ENCODE measurements at places on chromosomes 12 and 14.

- no peak for DNase-seq
These were observed 75.8 kb upstream of the RIN3 start for GRCh38 chr14:92437729-92438285.

GRCh38 chr12:93908846-93909567 lies 231.8 kb downstream of the CRADD start:
- no peak for DNase-seq

- no peak for DNase-seq
These were observed 83.1 kb upstream of the PAWR start for GRCh38 chr12:79773896-79774295.

- no peak for DNase-seq
These were observed 563.9 kb upstream of the LMO3 start for GRCh38 chr12:17169726-17170471.

GRCh38 chr12:58299371-58299770 lies 358.0 kb downstream of the ATP23 start:
- no peak for DNase-seq

DNA sequence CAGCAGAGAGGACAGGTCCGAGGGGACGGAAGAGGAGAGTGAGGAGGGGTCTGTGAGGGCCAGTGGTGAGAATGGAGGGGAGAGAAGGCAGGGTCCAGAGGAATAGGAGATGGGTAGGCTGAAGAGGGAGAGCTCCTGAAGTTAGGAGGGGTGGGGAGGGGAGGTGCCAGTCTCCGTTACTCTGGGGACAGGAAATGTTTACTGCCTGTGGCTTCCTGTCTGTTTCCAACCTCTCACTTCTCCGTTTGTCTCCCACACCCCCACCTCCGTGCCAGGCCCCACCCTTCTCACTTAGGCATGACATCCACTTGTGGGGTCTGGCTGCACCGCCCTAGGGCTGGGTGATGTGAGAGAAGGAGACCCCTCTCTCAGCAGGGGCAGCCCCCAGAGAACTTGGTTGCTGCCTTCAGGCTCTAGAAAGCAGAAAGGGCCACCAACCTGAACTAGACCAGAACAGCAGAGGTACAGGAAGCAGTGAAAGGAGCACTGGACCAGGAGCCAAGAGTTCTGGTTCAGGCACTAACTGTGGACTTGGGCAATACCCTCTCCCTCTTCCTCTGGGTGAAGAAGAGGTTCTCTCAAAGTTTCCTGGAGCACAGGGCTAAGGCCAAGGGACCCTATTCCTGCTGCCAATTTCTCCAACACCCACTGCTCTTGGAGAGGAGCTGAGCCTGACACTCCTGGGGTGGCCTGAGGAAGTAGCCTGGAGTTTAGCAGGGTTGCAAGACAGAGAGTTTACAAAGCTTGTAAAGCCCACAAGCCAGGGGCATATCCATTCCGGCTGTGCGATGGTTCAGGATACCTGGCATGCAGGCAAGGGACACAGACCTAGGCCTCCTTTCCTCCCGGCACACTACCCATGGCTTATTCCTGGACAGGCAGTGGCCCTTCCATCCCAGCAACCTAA lies 5.5 kb downstream of the ITGA5 start:
- DNase-seq, result peak; percentile 86

DNA sequence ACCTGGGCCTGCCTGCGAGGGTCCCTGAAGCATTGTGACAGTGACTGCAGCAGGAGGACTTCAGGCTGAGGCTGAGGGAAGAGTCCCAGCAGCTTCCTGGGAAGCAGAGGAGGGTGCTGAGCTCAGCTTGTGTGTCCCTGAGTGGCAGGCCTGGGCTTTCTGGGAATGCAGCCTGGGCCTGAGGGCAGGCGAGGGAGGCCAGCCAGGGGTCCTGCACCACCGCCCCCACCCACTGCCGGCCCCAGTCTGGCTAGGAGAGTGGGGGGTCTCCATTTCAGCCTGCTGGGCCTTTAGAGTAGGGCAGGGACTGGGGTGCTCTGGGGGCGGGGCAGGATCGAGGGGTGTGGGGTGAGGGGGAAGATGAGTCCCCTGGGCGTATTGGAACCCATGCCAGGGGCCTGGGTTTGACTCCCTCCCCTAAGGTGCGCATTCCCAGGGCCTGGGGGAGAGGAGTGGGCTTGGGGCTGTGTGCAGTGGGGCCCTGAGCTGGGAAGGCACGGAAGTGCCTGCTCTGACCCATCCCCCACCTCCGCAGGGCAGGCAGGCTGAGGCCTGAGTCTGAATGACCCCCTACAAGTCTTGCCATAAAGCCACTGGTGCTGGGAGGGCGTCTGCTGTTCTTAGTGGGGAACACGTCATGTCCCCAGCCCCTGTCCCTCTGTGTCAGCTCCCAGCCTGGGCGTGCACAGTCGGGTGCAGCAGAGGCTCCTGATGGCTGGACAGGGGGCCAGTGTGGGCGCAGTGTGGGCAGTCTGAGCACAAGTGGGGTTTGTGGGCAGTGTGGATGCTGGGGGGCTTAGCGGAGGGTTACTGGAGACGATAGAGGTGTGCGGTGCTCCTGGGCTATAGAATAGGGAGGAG lies 46.4 kb downstream of the KRT80 start:
- DNase-seq, result no peak

DNA sequence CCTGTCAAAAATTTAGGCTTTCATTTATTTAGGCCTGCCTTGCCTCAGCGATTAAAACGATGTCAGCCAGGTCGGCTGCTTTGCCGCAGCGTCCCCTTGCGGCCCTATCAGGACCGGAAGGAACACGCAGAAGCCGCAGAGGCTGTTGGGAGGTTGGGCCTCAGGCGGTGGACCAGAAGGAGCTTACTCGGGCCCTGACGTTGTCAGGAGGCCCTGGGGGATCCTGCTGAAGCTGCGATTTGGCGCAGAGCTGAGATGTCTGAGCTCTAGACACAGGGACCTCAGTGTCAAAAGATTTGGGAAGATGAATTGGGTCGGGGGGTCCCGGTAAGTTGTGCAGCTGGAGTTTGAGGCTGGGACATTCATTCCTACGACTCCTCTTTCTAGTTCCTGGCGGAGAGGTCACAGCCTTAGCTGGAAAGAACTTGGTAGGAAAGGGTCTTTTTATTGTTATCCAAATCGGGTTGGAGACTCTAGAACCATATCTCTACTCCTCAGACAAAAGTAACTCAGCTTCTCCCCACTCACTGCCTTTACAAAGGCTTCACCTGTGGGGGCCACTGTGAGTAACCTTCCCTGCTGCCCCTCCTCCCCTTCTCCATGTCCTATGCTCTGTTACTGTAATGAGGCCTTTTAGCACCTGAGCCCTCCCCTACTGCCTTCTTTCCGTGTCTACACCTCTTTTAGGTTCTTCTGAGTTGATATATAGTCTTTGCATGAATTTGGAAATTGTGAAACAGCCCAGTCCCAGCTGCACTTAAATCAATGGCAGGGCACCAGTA lies 6.6 kb upstream of the ABCD2 start:
- DNase-seq, result no peak

DNA sequence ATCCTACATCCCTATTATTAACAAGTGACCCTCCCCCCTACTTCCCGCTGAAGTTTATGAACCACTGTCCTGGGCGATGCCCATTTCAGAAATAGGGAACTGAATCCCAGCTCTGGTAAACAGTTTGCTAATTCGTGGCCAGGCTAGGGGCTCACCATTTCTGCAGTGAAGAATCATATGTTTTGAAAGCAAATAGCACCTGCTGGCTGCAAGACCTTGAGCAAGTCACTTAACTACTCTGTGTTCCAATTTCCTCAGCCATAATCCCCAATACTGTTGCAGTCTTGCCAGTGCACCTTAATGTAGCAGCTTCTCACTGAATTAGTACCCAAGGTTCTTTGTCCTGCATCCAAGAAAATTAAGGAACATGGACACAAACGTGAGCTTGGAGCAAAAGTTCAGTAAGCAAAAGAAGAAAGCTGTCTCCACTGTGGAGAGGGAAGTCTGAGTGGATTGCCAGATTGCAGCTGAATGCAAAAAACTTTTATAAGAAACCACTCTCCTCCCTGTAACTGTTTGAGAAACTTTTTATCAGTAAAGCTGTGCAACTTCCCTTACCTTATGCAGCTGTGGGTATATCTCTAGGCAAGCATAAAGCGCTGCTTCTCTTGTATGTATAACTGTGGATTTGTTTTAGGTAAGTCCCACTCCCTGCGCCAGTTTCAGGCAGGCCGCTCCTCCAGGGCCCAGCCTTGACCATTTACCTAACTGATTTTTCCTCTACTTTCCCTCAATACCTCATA lies 824 bp downstream of the OAS1 start:
- DNase-seq, result no peak

DNA sequence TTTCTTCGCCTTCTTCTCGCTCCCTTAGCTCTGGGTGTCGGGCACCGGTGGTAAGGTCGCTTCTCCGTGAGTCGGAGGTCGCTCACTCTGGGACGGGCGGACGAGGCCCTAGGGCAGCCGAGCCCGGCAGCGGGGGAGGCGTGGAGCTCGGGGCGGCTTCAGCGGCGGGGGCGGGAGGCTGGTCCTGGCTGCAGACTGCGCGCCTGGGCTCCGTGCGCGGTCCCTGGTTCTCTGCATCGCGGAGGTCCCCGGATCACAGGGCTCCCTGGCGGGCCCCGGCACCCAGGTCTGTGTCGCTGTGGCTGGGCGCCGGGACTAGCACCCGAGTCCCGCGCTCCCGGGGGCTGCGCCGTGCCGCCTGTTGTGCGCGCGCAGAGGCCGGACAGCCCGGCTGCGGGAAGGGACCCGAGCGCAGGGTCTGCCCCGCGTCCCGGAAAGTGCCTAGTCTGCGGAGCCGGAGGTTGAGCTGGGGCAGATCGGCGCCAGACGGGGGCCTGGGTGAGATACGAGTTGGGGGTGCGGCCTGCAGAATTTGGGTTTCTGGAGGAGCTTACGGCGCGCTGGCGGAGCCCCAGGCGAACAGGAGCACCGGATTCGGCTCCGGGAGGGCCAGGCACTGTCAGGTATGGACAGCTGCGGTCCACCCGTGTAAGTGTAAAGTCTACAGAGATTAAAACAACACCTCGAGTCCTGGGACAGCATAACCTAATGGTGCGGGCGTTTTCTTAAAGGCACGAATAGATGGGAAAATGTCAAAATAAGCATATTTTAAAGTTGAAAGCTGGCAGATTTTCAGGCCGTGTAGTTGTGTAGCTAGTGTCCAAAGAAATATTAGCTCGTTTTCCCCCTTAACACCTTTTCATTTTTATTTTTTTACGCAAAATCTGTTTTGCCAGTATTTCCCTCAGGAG lies 713 bp downstream of the FRMD6 start:
- DNase-seq, result no peak

DNA sequence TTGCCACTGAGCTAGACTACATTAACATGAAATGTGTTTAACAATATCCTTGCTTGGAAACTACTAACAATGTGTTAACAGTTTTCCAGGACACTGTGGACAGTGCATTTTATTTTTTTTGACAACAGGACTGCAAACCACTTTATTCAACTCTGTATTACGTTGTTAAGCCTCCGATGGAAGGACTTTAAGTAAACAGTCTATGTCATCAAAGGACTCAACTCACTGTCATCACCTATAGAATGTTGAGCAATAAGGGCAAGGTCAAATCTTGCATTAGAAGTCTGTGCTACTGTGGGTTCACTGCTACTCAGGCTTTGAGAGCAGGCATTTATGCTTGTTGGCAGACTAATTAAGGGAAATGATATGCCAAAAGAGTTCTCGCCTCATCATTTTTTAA lies 483.7 kb downstream of the FLRT2 start:
- DNase-seq, result no peak

DNA sequence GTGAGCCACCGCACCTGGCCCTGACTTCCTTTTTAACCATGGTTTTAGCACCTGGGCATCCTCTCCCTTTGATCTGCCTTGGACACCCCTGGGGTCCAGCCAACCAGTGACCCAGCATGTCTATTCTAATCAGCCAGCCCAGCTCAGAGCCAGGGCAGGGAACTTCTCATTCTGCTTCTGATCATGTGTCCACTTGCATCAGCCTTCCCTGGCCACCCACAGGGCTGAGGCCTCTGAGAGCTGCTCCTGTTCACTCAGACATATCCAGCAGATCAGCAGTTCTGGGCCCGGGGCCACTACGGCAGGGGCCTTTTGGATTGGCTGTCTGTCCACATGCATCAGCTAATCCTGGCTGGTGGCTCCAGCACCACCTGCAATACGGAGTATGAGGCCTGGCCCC lies 117.9 kb upstream of the MAP1LC3B2 start:
- no peak for DNase-seq

DNA sequence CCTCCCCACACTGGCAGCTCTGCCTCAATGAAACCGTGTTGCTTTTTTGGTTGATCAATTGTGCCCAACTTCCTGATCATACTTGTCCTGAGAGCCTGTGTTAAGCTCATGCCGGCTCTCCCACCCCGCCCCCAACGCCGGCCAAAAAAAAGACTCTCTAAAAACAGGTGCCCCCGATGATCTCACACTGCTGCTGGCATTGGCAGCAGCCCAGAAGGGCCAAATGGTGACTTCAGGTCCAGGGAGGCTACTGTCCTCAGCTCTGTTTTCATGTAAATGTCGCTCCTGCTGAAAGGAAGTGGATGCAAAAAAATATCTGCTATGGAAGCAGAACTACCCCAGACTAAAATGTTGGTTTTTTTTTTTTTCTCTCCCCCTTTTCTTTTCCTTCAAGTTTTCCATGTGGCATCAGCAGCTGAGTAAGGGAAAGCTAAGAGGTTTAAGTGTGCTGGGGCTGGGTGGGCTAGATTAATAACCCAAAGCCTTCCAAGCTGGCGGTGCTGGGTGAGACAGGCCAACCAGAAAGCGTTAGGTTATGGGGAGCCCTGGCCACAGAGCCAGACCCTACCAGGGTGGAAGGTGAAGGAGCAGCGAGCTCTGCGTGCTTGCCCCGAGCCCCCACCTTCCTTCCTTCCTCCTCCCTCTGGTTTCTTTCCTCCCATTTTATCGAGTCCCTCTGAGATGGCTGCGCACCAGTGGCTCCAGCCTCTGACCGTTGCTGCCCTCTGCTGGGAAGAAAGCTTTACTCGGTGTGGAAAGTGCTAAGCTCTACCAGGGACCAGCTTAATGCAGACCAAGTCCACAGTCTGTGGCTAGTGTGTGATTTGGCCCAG lies 396.1 kb downstream of the NRXN3 start:
- peak; percentile 27 for DNase-seq

- DNase-seq, result no peak
These were observed 28.5 kb downstream of the GPRC5A start for GRCh38 chr12:12919666-12920435.

- DNase-seq, result no peak
These were observed 92.3 kb upstream of the DCN start for GRCh38 chr12:91274916-91275315.

DNA sequence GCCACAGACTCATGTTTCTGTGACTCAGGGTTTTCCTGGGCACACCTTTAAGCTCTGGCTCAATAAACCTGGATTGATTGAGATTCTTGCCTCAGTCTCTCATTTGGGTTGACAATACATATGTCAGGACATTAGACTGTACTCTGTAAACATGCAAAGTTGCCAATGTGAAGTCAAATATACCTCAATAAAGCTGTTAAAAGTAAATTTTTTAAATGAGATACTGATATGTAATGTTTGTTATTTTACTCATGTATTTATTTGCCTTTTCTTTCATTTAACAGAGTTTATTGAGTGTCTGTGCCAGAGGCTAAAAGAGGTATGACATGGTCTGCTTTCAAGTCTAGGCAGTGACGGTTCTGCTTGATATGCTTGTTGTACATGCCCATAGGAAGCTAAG lies 3.7 kb upstream of the ETFBKMT start:
- no peak for DNase-seq

DNA sequence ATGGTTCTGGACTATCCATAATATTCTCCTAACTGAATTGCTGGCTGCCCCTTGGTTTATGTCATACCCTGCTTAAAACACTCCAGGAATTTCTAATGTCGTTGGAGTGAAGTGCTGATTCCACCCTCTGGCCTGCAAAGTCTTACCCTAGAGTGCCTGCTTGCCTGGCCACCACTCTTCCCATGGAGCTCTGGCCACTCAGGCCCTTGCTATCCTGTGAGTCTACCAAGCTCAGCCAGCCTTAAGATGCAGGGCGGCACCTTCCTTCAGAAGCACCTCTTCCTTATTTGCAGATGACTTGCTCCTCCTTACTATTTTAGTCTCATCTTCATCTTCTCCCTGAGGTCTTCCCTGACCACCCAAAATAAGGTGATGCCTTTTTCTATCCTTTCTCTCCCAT lies 35.3 kb downstream of the SLC6A15 start:
- no peak for DNase-seq
